Stimulated activated CD4-positive, alpha-beta T cell treated with anti-CD3 and anti-CD28 coated beads, Interleukin-2, amount 100 ng/mL, for 48 hours (primary cell): ENCODE measurements at places on chromosomes 5 and 9.

GRCh38 chr5:9108162-9108561 lies 437.7 kb downstream of the SEMA5A start:
- DNase-seq = no peak

GRCh38 chr5:176995896-176996767 lies 10.4 kb downstream of the UIMC1 start:
- DNase-seq = no peak

DNA sequence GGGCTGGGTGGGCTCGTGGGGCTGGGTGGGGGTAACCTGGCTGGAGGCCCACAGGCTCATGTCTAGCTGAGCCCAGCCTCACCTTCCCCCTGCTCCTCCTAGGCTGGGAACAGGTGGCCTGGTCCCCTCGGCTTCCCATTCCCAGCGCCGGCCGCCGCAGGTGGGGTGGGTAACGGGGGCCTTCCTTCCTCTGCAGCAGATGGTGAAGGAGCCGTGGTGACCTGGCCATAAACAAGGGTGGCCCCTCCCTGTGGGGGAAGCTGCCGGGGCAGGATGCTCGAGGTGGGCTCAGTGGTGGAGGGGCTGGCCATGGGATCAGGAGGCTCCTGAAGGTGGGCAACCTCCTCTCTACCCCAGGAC lies 41.0 kb upstream of the EGFL7 start:
- no peak for DNase-seq

DNA sequence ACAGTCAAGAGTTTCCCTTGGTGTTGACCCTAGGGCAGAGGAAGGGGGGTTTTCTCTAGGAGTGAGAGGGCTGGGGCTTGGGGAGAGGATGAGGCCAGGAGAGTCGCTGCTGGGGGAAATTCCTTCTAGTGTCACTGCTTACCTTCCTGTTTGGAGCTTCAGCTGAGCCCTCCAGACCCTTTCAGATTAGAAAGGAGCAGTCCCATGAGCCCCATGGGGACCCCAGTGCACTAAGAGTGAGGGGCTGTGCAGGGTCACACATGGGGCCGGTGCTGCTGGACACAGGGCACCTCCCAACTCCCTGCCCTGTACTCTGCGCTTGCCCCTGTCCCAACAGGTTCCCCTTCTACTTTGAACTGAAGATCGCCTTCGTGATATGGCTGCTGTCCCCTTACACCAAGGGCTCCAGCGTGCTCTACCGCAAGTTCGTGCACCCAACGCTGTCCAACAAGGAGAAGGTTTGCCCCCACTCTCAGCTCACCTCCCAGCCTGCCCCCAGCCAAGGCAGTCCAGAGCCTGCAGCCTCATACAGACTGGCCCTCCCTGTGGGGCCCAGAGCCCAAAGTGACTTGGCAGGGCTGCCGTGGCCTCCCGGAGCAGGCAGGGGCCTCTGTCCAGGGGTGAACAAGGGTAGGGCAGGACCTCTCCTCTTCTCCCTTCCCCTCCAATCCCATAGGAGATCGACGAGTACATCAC lies 5.4 kb downstream of the REEP2 start:
- no peak for DNase-seq

- DNase-seq = no peak
These were observed 17.9 kb upstream of the GPR151 start for GRCh38 chr5:146533882-146534281.

DNA sequence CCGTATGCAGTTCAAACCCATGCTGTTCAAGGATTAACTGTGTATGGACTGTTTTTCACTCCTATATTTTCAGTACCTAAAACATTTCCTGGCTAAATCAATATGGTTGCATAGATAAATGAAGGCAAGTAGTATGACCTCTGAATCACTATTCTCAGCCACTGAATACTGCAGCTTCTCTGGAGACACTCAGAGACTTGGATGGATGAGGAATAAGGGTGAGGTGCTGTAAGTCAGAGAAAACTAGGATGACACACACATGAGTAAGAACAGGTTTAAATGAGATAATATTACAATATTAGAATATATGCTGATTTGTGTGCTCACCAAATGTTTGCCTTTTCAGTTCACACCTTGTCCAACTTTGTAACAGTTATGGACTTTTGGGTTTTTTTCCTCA lies 26.0 kb upstream of the ANXA1 start:
- DNase-seq = no peak

DNA sequence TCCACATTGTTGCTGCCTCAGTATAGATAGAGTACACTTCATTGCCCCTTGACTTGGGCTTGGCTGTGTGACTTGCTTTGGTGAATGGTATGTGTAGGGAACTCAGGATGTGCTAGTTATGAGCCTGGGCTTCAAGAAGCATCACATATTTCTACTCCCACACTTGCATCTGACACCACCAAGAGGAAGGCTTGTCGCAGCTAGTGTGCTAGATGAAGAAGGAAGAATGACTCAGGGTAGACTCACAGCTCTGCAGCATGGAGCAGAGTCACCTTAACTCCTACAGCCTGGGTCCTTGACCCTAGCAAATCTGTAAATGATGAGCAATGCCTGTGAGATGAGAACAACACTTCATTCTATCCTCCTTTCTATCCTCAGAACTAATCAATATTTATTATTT lies 261.8 kb downstream of the ASTN2 start:
- DNase-seq = no peak

GRCh38 chr9:35350827-35351549 lies 138.9 kb upstream of the RUSC2 start:
- no peak for DNase-seq

DNA sequence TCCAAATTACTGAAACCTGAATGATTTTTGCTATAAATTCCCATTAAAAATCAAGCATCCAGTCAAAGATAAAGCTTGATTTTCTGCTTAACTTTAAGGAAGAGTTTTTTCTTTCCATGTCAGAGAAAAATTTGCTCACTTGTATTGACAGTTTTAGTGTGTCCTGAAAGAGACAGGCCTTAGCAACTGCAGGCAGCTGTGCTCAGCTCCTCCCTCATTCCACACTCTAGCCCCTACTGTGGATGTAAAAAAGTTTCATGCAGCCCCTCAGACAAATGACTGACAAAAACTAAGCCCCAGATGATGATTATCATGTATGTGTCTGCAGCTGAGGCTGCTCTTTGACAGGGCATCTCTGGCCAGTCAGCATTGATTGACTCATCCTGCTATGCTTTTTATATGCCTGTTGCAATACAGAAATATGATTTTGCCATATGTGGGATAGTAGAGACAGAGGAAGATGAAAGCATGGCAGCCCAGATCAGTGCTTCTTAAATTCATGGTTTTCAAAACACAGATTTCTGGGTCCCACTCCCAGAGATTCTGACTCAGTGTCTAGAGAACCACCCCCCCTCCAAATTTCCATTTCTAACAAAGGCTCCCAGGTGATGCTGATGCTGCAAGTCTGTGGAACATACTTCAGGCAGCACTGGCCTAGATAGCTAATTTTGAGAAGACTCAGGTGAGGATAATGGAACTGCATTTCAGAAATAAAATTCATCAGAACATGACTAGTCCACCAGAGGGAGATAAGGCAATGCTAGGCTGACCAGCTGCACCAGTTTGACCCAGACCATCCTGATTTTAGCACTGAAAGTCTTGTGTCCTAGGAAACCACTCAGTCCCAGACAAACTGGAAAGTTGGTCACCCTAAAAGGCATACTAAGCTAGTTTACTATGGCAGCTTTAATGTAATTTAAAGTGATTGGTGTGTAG lies 298.7 kb upstream of the KCNN2 start:
- no peak for DNase-seq

GRCh38 chr9:130271473-130271872 lies 5.9 kb downstream of the HMCN2 start:
- no peak for DNase-seq

GRCh38 chr9:81776390-81776789 lies 87.0 kb upstream of the TLE1 start:
- no peak for DNase-seq

DNA sequence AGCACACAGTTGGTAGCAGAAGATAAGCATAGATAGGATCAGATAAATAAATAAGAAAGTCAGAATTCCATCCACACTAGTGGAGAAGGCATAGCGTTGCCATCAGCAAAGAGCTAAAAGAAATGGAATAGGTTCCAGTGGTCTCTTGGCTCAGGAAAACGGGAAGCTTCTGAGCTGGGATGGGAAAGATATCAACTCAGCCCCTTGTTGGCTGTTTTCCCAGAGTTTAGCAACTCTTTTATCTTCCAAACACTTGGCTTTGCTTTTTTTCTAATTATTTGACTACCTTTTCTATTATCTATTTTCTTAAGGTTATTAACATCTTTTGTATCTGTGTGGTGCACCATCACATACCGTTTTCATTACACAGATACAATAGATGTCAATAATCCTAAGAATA lies 445.7 kb upstream of the TRPC7 start:
- no peak for DNase-seq

DNA sequence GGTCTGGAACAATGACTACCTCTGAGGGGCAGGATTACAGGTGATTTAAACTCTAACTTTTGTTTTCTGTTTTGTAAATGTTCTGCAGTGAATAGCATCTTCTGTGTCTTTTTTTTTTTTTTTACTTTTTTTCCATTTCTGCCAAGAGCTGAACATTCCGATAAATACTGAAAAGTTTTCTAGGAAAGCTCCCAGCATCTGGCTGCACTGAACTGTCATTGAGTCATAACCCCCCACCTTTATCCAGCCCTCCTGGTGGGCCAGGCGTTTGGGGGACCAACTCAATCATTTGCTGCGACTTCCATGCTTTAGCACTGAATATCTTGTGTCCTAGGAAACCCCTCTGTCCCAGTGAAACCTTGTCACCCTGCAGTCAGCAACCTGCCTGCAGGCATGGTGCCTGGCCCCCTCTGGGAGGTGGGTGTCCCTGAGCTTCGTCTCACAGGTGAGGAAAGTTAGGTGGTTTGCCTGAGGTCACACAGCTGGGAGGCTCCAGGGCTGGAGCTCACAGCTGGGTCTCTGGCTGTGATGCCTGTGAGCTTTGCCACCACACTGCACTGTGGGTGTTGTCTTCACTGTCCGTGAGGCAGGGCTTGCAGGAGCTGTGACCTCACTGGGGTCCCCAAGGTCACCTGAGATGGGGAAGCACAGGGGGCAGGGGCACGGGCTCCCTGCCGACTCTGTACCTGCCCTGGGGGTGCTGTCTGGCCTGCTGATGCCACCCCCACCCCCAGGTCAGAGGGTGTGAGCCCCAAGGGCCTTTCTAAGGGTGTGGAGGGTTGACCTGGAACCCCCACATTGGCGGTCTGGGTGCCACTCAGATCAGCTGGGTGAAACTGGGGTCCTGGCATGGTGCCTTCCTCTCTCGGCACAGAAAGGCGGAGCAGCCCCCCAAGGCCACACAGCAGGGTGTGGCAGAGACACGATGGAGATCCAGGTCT lies 14.1 kb downstream of the PLPP7 start:
- no peak for DNase-seq

DNA sequence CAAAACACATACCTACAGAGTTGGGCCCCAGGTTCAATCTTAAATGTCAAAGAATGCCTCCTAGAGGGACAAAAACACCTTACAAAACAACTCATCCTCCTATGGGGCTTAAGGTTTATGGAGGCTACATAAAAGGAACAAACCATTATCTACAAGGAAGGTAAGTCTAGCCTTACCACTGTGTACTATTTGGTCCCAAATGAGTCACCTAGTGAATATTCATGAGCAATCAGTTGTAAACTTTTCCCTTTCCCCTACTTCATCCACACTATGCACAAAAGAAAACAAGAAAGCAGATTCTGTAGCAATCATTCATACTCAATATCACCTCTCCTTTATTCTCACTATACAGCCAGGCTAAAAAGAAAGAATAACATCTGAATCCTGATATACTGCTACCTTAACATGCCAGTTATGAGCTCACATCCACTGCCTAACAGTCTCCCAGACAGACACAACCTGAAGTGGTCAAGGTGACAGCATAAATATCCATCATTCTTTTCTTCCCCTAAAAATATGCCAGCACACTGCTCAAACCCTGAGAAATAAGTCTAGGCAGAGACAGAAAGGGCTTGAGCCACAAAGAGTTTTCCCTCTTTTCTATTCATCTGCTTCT lies 6.2 kb downstream of the OXCT1 start:
- no peak for DNase-seq

- no peak for DNase-seq
These were observed 186.3 kb downstream of the AOPEP start for GRCh38 chr9:94912700-94913249.

DNA sequence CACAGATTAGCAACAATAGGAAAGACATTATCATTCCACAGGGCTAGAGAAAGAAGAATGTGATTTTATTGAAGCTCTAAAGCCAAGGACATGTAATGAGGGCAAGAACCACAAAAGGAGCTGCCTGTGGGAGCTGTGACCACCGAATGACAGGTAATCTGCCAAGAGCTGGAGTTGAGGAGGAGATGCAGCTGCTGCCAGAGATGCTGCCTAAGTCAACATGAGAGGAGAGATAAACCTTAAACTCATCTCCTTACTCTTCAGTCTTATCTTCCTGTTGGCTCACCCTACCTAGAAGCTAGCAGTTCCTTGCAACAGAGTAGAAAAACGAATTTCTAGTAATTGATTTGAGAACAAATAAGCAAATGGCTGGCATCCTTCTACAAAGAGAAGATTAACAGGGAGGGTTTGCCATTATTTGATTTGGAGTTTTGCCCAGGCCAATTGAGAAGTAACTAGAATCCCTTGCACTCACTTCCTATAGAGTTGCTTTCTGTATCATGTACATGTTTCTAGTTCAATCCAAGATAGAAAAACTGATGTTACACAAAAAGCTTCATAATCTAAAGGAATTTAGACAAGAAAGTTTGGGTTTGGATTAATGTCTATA lies 539.2 kb downstream of the TLE1 start:
- DNase-seq = no peak

GRCh38 chr9:113585085-113585442 lies 121.5 kb downstream of the RGS3 start:
- DNase-seq = no peak

DNA sequence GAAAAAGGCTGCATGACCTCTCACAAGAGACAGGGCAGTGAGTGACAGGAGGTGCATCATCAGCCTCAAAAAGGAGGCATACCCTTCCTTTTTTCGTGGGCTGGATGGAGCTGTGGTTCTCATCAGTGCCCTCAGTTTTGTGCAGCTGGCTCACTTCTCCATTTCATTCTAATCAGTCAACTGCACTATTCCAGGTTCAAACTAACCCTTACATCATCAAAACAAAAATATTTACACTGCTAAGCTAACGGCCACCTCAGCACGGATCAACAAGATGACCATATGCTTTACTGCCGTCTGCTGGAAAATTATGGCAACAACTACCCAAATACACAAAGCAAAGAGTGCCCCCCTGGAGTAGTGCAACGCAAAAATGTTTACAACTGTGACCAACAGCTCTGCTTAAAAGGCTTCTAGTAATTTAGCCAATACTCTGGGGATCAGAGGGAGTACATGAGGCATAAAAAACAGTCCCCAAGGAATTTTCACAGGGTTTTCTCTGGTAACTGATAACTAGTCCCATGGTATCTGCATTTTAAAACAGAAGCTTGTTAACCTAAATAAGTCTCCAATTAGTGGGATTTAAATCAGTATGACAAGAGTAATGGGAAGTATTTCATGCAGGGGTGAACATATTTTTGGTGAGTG lies 10.8 kb downstream of the KCNV2 start:
- no peak for DNase-seq
